ENCODE measurements at places on chromosomes 7 and 10. TPM values are rescaled to one million over a fixed set of nuclear protein-coding genes. Genes with fewer than 3 reads are reported as not detected.

Gene CFAP43
- total RNA-seq = 6.0 TPM

DNA sequence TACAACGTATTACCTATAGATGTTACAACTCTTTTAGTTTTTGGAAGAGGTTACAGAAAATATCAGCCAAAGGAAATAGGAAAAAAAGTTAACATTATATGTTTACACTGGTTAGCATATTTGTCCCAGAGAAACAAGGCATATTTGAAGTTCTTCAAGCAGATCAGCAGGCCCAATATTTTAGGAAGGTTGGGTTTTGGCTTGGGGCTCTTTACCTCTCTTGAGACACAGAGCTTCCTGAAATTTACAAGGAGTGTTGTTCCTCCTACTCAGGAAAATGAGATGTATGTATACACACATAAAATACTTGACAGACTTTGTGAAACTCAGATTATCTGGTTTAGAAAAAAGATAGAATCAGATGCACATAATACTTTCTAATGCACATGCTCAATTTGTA lies 323.6 kb downstream of the HGF start:
- DNase-seq = no peak

GRCh38 chr7:1386623-1387220 lies 72.5 kb downstream of the MICALL2 start:
- DNase-seq = no peak

Gene PBLD
- 9.3 TPM for total RNA-seq

Gene FRMD4A
- total RNA-seq = 18.3 TPM

Gene PAX4
- total RNA-seq = not detected

DNA sequence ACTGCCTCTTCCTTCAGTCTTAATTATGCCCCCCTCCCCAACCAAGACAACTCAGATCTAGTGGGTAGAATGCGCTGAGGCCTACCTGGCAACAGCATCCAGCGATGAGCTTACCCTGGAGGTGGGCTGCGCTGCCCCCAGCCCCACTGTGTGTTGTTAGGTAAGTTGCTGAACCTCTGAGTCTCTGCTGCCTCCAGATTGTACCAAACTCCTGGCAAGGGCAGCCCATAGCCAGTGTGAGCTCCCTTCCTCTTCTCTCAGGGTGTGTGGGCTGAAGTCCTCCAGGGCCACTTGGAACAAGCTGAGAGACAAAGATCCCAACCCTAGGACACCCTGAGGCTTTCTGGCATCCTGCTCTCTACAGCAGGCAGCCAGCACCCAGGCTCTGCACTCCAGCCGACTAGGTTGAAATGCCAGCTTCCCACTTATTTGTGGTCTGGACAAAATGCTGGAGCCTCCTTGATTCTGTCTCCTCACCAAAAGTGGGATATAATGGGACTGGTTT lies 135.3 kb downstream of the ARHGAP22 start:
- no peak for DNase-seq

Gene TMEM178B
- not detected for total RNA-seq

GRCh38 chr7:153835712-153836265 lies 216.4 kb upstream of the DPP6 start:
- DNase-seq = no peak

Gene SUPV3L1
- total RNA-seq = 49.9 TPM

Gene NACAD
- 0.24 TPM for total RNA-seq

DNA sequence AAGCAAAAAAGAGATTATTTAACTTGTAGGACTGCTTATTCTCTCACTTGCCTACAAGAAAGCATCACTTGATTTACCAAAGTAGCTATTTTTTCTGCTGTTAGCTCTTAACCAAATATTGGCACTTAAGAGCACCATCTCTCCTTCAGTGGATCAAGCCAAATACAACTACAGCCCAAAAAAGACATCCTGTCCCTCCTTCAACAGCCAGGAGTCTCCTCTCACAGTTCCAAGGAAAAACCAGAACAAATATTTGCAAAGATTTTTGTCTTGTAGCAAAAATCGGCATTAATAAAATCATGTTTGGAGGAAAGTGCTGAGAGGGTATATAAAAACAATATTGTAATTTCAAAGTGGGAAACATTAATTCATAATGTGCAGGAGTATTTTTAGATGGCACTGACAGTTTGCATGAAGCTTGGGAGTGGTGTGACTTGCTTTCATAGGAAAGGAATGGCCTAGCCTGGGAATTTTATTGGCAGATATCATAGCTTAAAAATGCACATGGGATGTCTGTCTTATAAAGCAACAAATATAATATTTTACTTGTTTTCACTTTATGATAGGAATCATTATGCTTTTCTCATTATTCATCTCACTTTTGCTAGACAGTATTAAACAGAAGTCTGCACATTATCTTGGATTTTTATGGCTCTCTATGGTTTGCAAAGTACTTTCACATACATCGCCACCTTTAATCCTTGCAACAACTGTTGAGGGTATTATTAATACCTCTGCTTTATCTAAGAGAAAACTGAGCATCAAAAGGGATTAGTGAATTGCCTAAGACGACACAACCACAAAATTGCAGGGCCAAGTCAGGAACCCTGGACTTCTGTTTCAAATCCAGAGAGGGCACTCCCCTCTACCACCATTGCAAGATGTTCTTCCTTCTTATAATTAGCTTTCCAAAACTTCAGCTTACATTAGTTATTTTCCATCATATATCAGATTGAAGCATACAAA lies 103.5 kb downstream of the AGMO start:
- no peak for DNase-seq

GRCh38 chr10:129851941-129852640 lies 112.0 kb downstream of the EBF3 start:
- DNase-seq = no peak

- DNase-seq = no peak
These were observed 213.0 kb upstream of the PLXNA4 start for GRCh38 chr7:132789281-132789680.

Gene ADGRA1
- not detected for total RNA-seq

Gene PRRT4
- total RNA-seq = 0.70 TPM

GRCh38 chr7:18541181-18541870 lies 45.8 kb downstream of the HDAC9 start:
- no peak for DNase-seq

DNA sequence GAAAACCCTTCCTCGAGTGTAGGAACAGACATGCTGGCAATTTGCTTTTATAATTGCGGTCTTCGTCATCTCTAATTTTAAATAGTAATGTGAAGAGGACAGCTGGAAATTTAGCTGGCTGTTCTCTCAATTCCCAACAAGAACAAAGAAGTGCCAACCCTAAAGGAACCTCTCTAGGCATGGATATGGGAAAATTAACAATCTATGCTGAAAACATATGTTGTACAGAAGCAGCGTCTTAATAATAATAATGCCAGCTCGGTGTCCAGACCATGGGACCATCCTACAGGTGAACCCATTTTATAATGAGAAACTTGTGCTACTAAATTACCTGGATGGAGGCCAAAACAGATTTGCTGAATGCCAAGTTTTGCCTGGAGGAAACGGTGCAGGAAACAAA lies 641.4 kb upstream of the MGMT start:
- DNase-seq = no peak

Gene GPR26
- total RNA-seq = not detected

Gene GIMAP6
- total RNA-seq = not detected

DNA sequence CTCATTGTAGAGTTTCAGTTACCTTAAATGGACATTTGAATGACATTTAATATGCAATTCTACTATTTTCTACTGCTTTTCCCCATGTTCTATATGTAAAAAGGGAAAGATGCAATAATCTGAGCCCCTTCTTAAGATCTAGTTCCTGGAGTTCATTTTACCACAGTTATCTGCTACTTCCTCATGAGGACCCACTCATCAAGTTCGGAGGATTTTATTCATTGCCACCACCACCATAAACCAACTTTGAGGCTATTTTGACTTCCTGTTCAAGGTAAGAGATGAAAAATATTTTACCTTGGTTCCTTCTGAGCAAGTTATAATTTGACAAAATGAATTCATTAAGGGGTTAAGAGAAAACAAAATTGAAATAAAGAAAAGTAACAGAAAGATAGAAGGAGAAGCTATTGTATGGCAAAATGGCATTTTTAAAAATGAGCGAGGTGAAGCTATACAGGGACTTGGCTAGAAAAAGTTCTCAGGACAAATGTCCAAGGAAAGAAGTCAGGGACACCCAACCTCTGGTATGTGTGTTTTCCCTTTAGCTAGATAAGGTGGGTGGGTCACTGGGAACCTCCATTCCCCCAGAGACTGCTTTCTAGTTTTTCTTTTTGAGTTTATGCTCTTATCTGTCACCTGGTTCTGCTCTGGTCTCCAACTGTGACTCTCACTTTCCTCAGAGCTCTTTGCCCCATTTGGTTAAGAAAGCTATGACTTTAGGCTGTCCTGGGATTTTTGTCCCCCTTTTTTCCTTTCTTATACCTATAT lies 14.9 kb upstream of the FAM3C start:
- DNase-seq = no peak

DNA sequence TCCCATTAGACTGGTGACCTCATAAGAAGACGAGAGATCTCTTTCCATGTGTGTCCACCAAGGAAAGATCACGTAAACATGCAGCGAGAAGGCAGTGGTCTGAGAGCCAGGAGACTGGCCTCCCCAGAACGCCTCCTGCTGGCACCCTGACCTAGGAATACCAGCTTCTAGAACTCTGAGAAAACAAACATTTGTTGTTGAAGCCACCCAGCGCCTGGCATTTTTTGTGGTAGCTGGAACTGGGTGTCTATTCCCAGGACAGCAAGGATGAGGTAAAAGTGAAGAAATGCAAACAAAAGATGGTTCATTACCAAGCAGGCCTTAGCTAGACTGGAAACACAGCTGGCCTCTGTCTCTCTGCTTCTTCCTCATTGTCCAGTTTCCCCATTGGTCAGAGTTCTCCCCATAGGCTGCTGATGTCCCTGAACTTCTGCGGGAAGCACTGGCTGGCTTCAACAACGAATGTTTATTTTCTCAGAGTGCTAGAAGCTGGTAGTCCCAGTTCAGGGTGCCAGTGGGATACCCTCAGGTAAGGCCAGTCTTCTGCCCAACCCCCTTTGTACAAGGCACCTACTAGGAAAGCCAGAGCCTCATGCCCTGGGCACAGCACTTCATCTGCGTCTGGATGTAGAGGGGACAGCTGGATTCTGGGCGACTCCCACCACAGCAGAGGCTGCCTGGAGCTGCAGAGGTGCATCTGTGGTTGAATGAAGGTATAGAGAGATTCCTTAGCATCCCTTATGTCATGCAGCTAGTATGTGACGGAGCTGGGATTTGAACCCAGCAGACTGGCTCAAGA lies 304.9 kb downstream of the TCERG1L start:
- no peak for DNase-seq

- DNase-seq = no peak
These were observed 119.5 kb downstream of the BICC1 start for GRCh38 chr10:58632216-58632615.

Gene STOX1
- 3.9 TPM for total RNA-seq

Gene DMBT1
- 0.53 TPM for total RNA-seq

Gene ZWINT
- total RNA-seq = 102 TPM

- DNase-seq = no peak
These were observed 63.1 kb upstream of the ASAH2 start for GRCh38 chr10:50314169-50315071.

- DNase-seq = peak; percentile 6
These were observed 434.3 kb upstream of the AKR1E2 start for GRCh38 chr10:4391683-4392082.

Gene SPDYE8
- total RNA-seq = not detected

Gene ESYT2
- total RNA-seq = 162 TPM

- peak; percentile 49 for DNase-seq
These were observed 83.9 kb downstream of the CXCL12 start for GRCh38 chr10:44300666-44301649.

GRCh38 chr10:103181244-103181643 lies 11.8 kb downstream of the NT5C2 start:
- no peak for DNase-seq

Gene CTBP2
- total RNA-seq = 60.5 TPM

DNA sequence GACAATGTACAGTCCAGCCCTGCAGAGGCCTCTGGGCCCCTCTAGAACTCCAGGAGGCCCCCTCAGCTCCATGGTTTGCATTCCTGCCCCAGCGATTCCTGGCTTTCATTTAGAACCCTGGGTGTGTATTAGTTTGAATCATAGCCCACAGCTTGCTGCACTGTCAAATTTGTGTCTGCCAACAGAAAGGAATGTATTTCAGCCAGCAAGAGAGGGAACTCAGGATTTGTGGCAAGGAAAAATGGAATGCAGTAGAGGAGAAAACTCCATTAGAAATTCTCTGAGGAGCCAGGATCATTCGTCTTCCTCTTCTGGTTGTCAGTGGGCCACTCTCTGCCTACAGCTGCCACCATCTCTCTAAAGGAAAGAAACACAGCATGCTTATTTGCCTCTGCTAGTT lies 27.9 kb upstream of the WDR11 start:
- DNase-seq = no peak

GRCh38 chr10:68954904-68955303 lies 1.1 kb upstream of the DDX21 start:
- no peak for DNase-seq

- no peak for DNase-seq
These were observed 3.1 kb downstream of the PAX2 start for GRCh38 chr10:100748231-100749058.
